GM23338 (cell line): ENCODE measurements at places on chromosomes 1 and 21.
A peak's percentile ranks its signal among the peaks of the same experiment; 100 is the strongest.

DNA sequence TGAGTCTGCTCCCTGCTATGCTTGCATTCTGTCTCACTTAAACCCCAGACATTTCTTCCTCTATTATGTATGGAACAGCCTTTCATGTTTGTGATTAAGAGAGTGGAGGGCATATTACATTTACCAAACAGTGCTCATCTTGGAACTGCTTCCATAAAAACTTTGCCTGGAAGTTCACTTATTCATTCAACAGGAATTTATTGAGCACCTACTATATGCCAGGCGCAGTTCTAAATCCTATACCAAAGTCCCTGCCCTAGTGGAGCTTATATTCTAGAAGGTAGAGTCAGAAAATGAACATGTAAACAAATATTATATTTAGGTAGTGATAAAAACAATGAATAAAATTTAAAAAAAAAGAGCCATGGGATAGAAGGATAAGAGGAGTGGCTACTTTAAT lies 49.8 kb downstream of the KANK4 start:
- H3K27ac ChIP-seq = no peak overlapping the region
- DNase-seq = no peak
- no peaks in the 10 kb centered on the region for H3K27me3 ChIP-seq
- H3K4me3 ChIP-seq = no peak overlapping the region

DNA sequence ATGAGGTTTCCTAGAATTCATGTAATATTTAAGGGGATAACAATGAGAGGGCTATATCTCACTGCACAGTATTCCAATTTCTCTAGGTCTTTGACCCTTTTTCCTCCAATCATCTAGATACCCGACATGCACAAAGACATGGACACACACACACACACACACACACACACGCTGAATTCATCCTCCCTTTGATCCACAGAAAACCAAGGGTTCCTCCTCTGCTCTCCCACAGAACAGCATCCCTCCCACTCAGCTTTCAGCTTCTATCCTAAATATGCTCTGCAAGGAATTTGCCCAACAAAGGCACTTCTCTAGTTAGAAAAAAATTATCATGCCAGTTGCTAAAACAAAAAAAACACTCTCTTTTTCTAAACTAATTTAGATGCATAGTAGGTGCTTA lies 231.7 kb downstream of the RGS7 start:
- no peak overlapping the region for H3K4me3 ChIP-seq
- peaks cover 17% of the 10 kb centered on the region for H3K4me1 ChIP-seq
- H3K27ac ChIP-seq = no peak overlapping the region
- H3K36me3 ChIP-seq = no peaks in the 10 kb centered on the region
- DNase-seq = no peak

DNA sequence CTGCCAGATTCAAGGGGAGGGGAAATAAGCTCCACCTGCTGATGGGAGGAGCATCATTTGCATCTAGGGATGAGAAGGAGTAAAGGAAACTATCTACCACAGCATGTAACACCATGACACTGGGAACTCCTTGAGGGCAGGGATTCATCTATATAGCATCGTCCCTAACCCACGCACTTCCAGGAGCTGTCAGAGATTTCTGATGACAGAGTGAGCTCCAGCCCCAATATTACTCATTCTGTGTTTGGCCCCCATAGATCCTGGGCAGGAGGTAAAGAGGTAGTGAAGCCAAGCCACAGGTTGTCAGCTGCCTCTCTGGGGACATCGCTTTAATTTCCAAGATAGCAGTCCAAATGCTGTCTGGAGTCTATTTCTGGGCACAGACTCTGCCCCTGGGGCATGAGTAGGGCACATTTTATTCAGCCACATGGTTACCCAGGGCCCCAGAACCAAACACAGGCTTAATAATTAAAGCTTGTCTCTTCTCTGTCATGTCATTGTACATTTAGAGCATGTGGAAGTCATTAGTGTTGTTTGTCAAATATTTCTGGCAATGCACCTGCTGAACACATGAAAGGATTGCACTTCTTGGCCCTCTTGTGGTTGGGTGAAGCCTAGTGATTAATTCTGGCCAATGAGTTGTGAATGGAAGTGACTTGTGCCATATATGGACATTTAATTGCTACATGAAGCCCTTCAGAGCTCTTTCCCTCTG lies 105.9 kb upstream of the POU3F1 start:
- peaks cover 18% of the 10 kb centered on the region for H3K4me1 ChIP-seq
- no peak for DNase-seq
- no peak overlapping the region for H3K27ac ChIP-seq
- no peak overlapping the region for H3K4me3 ChIP-seq

DNA sequence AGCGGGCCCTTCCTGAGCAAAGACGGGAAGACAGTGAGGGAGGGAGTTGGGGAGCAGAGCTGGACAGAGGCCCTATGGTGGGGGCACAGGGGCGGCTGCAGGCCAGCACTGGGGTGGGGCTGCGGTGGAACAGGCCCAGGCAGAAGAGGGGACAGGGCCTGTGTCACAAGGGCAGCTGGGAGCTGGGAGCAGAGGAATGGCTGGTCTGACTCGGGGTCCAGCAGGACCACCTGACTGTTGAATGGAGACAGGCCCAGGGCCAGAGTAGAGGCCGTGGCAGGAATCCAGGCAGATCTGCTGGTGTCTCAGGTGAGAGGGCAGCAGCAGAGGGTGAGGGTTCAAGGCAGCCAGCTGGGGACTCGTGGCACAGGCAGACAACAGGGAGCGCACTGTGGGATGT lies 25.3 kb downstream of the CTNNBIP1 start:
- no peak overlapping the region for H3K27ac ChIP-seq
- DNase-seq = no peak
- H3K4me3 ChIP-seq = no peak overlapping the region
- no peaks in the 10 kb centered on the region; the same call in 1 of the 2 replicates for H3K36me3 ChIP-seq
- no peaks in the 10 kb centered on the region for H3K4me1 ChIP-seq

- H3K36me3 ChIP-seq = no peaks in the 10 kb centered on the region
- no peaks in the 10 kb centered on the region for H3K27me3 ChIP-seq
- no peak overlapping the region for H3K27ac ChIP-seq
- DNase-seq = peak; percentile 77
These were observed 146.0 kb downstream of the RERE start for GRCh38 chr1:8671306-8671917.

- H3K36me3 ChIP-seq = no peaks in the 10 kb centered on the region
- no peak overlapping the region for H3K27ac ChIP-seq
- no peaks in the 10 kb centered on the region for H3K27me3 ChIP-seq
- H3K4me1 ChIP-seq = peaks cover 5% of the 10 kb centered on the region; the same call in 1 of the 2 replicates
These were observed 18.8 kb downstream of the CEP350 start for GRCh38 chr1:179973198-179974110.

DNA sequence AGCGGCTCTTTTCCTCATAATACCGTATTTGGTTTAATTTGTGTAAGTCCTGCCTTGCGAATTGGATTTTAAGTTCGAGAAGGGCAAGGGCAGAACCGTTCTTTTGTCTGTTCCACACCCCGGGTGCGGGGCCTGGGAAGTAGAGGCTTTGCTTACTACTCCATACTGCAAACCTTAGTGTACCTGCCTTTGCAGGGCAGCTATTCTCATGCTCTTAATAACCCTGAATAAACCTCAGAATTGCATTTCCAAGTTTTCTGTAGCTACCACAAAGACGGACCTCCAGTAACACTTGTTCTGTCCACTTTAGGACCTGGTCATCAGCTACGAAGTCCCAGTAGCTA lies 657 bp upstream of the HNRNPU start:
- peak overlapping the region; percentile 100 for H3K27ac ChIP-seq
- DNase-seq = peak; percentile 56
- H3K27me3 ChIP-seq = no peaks in the 10 kb centered on the region
- peaks cover 13% of the 10 kb centered on the region; the same call in 1 of the 2 replicates for H3K4me1 ChIP-seq
- peaks cover 9% of the 10 kb centered on the region; the same call in 1 of the 2 replicates for H3K36me3 ChIP-seq

GRCh38 chr1:184425449-184426277 lies 38.8 kb downstream of the C1orf21 start:
- no peaks in the 10 kb centered on the region for H3K36me3 ChIP-seq
- H3K27ac ChIP-seq = peak overlapping the region; percentile 2; the same call in 1 of the 2 replicates
- H3K4me3 ChIP-seq = no peak overlapping the region
- no peaks in the 10 kb centered on the region for H3K27me3 ChIP-seq
- peaks cover 39% of the 10 kb centered on the region for H3K4me1 ChIP-seq

DNA sequence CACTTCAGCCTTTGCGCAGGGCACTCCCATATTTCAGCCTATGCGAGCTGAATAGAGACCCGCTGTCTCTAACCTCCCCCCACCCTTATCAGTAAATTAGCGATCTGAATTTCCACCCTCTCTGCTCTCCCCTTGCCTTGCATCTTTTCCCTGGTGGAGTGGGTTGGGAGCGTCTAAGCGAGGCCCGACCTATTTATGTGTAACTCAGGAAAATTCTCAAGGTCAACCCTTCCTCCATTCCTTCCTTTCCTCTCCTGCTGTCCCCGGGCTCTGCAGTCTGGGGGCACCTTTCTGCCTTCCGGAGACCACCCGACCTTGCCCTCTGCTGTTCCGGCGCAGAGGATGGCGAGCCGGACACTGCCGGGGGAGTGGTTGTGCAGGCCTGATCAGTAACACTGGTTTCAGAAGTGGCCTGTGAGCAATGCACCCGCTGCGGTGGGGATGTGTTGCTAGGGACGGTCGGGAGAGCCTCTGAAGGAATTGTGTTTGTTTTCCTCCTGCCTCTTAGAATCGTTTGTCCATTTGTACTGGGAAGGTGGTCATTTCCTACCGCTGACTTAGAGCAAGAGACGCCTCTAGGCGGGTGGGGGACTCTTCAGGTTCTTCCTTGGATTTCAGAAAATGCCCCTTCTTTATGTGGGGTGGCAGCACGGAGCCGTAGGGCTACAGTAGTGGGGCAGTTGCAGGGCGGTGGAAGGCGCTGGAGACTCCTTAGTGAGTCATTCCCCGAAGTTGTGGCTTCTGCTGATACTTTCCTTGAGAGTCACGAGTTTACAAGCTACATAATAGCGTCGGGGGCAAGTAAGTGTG lies 513 bp downstream of the MGST3 start:
- H3K27me3 ChIP-seq = no peaks in the 10 kb centered on the region
- peaks cover 45% of the 10 kb centered on the region for H3K4me1 ChIP-seq
- peak; percentile 47 for DNase-seq
- H3K4me3 ChIP-seq = peak overlapping the region; percentile 97
- peaks cover 5% of the 10 kb centered on the region; the same call in 1 of the 2 replicates for H3K36me3 ChIP-seq
- H3K27ac ChIP-seq = 0 out of 2 replicates have a peak overlapping the region, but pooled peaks have one; percentile 70

DNA sequence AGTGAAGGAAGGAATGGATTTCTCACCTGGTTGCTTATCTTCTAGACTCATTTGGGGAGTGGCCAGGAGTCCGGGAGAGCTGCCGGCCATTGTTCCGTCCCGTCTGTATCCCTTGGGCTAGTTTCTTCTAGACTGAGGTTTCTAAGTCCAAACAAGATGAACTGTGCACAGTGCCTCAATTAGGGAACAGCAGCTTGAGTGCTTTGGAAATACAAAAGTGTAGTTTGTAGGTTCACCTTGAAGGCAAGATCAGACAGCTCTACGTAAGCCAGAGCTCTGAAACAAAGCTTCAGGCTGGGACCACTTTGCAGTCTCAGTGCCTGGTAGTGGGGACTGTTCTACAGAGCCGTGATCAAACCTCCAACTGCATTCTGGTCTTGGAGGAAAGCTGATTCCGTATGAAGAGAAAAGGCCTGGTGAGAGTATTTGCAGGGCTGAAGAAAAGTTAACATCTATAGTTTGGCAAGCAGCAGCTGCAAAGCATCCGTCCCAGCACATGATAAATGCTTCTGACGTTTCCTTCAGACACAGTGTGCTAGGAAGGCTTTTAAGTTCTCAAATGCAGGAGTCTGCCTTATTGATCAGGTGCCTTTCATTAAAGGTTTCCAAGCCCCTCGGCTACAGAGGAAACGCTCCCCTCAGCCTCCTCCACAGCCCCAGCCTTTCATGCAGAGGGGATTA lies 432.8 kb downstream of the KIF26B start:
- no peak for DNase-seq
- no peaks in the 10 kb centered on the region for H3K36me3 ChIP-seq
- H3K4me1 ChIP-seq = no peaks in the 10 kb centered on the region
- H3K27me3 ChIP-seq = no peaks in the 10 kb centered on the region

- no peaks in the 10 kb centered on the region for H3K4me1 ChIP-seq
- no peaks in the 10 kb centered on the region for H3K36me3 ChIP-seq
- H3K27me3 ChIP-seq = no peaks in the 10 kb centered on the region
- no peak overlapping the region for H3K4me3 ChIP-seq
These were observed 26.2 kb upstream of the SCMH1 start for GRCh38 chr1:41268154-41268770.

DNA sequence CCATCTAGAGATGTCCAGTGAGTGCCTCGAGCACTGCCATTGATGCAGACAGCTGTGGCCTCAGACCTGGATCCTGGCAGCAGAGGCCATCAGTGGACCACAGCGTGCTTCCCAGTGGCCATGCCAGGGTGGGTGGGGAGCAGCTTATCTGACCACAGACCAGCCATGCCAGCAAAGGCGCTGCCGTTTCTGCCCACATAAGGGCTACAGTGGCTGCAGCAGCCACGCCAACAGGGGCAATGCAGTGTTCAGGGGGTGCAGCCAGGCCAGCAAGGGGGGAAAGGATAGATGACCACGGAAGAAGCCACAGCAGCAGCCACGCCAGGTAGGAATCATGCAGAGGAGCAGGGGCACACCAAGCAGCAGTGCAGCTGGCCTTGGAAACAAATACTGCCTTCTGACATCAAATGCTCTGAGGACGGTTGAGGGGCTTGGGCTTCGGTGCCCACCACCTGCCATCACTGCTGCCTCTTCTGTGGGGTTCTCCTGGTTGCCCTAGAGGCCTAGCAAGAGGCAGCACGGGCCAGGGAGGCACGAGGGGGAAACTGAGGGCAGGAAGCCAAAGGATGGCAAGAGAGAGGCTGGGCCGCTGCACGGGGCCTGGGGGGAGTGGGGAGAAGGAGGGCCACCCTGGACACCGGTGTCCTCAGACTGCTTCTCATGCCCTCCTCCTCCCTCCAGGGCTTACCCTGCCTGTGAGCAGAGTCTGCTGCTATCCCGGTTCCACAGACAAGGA lies 94.7 kb upstream of the RUNX3 start:
- H3K36me3 ChIP-seq = no peaks in the 10 kb centered on the region
- DNase-seq = no peak
- H3K4me1 ChIP-seq = peaks cover 10% of the 10 kb centered on the region
- H3K27me3 ChIP-seq = no peaks in the 10 kb centered on the region
- H3K4me3 ChIP-seq = no peak overlapping the region
- H3K27ac ChIP-seq = no peak overlapping the region

DNA sequence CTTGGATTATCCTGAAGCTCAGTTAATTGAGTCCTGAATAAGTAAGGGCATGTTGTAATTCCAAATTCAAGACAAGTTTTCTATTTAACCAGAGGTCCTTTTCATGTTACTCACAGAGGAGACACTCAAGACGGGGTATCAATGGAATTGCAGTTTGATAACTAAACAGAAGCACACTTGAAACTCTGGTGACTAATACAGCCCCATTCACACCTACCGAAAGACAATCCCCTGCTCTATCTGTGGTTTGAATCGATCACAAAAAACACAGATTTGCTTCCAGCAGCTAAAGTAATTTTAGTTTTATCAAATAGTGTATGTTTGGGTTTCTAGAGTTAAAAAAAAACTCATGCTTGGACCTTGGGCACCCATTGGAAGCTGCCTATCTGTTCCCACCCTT lies 60.4 kb downstream of the TEX35 start:
- no peaks in the 10 kb centered on the region for H3K36me3 ChIP-seq
- peaks cover 16% of the 10 kb centered on the region for H3K4me1 ChIP-seq
- no peak overlapping the region for H3K4me3 ChIP-seq
- H3K27ac ChIP-seq = no peak overlapping the region
- DNase-seq = no peak

- no peak for DNase-seq
- H3K4me3 ChIP-seq = no peak overlapping the region
- no peak overlapping the region for H3K27ac ChIP-seq
- no peaks in the 10 kb centered on the region for H3K27me3 ChIP-seq
- no peaks in the 10 kb centered on the region for H3K36me3 ChIP-seq
- H3K4me1 ChIP-seq = no peaks in the 10 kb centered on the region
These were observed 72.3 kb downstream of the TNFSF4 start for GRCh38 chr1:173134800-173135199.

- DNase-seq = no peak
- no peaks in the 10 kb centered on the region for H3K27me3 ChIP-seq
- H3K4me1 ChIP-seq = peaks cover 12% of the 10 kb centered on the region
- no peak overlapping the region for H3K27ac ChIP-seq
- H3K4me3 ChIP-seq = no peak overlapping the region
- no peaks in the 10 kb centered on the region for H3K36me3 ChIP-seq
These were observed 178.4 kb downstream of the GRIK3 start for GRCh38 chr1:36855699-36856494.
